ENCODE measurements at places on chromosomes 13 and 19.

DNA sequence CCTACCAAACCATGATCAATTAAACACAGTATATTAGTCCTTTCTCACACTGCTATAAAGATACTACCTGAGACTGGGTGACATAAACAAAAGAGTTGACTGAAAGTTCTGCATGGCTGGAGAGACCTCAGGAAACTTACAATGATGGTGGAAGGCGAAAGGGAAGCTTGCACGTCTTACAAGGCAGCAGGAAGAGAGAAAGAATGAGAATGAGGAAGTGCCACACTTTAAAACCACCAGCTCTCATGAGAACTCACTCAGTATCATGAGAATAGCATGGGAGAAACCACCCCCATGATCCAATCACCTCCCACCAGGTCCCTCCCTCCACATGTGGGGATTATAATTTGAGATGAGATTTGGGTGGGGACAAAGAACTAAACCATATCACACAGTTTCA lies 324.9 kb upstream of the ZNF507 start:
- DNase-seq = no peak

DNA sequence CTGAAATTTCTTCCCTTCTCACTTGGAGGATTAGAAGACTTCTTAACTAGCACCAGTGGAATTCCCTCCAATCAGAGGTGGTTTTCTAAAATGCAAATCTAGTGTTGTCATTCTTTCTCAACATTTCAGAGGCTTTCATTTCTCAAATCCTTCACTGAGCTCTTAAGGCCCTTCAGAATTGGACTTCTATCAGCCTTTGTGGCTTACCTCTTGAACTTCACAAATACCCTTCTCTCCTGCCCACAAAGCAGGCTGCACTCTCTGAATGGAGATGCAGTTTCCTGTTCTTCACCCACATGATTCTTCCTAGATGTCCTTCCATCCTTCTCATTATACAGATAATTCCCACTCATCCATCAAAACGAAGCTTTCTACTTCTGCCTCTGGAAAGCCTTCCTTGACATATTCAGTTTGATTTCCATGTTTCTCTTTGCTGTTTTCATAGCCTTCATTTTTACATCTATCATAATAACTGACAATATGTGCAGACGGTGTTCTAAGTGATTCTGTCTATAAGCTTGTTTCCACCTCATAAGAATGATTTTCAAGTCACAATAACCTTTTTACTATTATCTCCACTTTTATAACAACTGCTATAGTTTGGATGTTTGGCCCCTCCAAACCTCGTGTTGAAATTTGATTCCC lies 123.1 kb upstream of the GPR12 start:
- no peak for DNase-seq

GRCh38 chr13:95552208-95552538 lies 347 bp upstream of the CLDN10 start:
- DNase-seq = no peak

DNA sequence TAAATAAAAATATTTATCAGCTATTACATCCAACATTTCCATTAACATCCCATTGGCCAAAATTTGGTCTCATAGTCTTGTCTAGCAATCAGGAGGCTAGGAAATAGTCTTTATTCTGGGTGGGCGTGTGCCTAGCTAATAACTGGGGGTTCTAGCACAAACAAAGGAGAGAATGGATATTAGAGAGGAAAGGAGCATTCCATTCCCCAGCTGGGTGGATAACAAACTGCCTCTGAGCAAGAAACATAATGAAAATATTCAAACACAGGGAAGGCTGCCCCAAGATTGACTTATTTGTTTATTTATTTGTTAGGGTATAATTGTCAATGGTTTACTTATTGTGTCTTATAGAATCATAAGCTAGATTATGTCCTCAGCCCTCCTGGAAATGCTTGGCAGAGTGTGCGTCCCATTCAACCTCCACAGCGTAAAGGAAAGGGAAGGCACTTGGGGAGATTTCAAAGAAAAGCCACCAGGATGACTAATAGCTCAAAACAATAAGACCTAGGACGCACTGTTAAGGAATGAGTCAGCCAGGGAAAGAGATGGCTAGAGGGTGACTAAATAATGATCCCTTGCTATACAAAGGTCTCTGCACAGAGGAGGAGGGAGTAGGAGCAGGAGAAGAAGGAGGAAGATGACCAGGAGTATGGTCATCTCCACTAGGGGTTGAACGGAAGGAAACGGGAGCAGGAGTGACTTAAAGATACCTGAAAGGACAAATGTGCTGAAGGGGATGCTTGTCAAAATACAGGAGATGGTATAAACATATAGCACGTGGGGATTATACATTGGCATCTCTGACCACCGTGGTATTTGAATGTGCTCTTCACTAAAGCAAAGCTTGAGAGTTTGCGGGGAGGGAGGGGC lies 23.5 kb upstream of the USP12 start:
- DNase-seq = no peak

DNA sequence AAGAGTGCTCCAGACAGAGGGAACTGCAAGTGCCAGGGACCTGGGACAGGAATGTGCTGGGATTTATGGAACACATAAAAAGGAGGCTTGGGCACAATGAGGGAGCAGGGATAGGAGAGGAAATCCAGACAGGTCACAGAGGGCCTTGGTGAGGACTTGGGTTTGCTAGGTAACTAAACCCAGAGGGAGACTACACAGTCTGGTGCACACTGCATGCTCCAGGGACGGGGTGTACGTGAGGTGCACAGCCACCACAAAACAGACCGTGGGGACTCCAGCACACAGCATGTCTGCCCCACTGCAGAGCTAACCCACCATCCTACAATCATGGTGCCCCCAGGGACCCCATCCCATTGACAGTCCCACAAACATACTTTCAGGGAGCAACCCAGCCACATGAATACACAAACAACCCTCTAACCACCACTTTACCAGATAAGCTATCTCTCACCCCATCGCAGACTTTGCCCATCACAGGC lies 5.5 kb upstream of the ZFP36 start:
- DNase-seq = no peak

DNA sequence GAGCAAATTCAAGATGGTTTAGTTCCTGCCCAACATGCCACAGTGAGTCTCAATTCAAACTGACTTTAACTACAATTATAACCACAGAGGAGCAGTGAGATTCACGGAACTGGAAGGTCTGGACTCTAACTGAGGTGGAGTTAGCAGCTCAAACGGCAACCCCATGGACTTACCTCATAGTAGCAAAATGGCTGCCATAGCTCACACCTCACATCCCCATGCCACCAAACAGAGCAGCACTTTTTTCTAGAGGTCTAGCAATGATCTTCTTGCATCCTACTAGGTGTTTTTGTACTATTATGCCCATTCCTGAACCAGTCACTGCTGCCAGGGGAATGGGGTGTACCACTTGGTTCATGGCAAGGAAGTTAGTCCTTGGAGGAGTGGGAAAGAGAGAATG lies 87.7 kb downstream of the ZNF536 start:
- DNase-seq = no peak

- DNase-seq = no peak
Measured at GRCh38 chr19:48006762-48007161, 12.3 kb downstream of the ELSPBP1 start.

GRCh38 chr19:58361900-58362271 lies 665 bp downstream of the ZNF497 start:
- DNase-seq = peak; percentile 50

DNA sequence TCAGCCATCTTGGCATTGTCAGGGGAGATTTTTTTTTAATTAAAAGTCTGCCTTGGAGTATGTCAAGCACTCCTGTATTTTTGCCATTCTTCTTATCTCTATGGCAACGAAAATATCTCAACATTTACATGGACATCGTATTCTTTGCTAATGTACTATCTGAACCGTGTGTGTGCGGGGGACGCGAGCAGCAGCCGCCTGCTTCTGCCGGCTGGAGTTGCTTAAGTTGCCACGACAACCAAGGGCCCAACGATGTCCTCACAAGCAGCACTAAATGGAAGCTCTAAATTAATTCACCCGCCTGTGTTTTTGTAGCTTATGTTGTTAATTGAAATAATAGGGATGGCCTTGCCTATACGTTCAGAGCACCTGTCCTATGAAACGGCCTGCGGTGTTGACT lies 309.5 kb downstream of the TEX29 start:
- no peak for DNase-seq

DNA sequence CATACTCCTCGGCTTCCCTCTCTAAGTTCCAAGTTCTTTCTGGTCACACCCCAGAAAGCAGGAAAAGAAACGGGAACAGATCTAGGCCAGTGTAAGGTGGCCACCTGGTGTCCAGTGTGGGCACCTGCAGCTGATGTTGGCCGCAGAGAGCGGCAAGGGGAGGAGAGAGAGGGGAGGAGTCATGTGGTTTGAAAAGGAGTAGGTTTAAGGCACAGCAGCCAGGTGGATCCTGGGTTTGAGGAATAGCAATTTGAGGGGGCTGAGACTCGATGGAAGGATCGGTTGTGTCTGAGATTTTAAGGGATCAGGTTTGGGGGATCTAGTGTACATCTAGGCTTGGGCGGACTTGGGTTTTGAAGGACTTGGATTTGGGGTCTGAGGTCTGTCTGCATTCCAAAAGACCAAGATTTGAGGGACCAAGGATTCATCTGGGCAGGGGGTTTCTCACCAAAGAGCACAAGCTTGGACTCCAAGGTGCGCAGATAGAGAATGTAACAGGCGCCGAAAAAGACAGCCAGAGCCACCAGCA lies 1.2 kb downstream of the RABAC1 start:
- peak; percentile 87 for DNase-seq

DNA sequence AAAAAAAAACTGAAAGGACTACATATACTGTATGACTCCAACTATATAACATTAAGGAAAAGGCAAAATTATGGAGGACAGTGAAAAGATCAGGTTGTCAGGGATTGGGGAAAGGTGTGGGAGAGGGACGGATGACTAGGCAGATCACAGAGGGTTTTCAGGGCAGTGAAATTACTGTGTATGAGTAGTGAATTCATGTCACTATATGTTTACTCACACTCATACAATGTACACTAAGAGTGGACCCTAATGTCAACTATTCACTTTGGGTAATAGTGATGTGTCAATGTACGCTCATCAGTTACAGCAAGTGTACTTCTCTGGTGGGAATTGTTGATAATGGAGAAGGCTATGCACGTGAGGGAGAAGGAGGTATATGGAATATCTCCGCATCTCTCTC lies 144.3 kb downstream of the ITGBL1 start:
- no peak for DNase-seq

DNA sequence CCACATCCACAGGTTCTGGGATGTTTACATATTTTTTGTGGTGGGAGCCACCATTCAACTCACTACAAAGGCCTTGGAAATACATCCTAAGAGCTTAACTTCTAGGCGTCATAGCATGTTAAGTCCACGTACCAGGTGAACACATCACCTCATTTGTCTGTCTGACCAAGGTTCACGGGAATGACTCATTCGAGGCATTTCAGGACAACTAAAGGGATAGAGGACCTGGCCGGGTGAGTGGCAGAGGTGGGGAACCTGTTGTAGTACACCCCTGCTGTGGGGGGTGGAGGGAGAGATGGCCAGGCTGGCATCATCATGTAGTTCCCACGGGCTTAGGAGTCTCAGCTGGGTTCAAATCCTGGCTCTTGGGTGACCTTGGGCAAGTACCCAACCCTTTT lies 51.5 kb downstream of the BICRA start:
- DNase-seq = no peak

DNA sequence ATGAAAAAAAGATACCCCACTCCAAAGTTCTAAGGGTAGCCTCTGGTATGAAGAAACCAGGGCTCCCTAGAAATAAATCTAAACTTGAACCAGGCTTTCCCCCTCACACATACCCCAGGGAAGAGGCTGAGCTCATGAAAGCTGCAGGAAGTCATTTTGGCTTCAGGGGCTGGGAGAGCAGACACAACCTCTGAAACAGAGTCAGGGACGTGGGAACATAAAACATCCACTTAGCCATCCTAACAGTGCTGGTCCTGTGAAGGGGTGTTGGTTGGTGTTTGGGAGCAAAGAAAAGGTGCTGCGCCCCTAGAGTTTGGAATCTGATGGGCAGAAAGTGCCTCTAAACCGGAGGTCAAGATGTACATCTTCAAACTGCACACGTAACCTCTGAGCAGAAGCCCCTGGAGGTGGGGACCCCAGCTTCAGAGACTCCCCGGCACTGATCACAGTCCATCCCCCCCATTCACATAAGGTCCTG lies 15.8 kb downstream of the RAB3D start:
- DNase-seq = no peak

GRCh38 chr19:30676990-30677679 lies 305.0 kb downstream of the ZNF536 start:
- no peak for DNase-seq

DNA sequence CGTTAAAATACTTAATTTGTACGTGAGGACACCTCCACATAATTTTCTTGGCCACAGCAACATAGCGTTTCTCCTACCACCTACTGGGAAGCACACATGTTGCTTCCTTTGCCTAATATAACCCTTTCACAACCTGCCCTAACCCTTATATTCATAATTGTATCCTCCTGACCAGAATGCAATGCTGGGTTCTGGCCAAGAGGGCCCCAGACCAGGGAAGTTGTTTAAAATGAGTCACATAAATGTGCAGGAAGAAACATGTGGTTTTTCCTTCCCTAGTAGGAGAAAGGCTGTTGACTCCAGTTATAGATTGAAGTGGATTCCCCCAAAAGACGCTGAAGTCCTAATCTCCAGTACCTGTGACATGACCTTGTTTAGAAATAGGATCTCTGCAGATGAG lies 187.3 kb downstream of the NUFIP1 start:
- DNase-seq = no peak

GRCh38 chr13:41995336-41995735 lies 34.4 kb upstream of the VWA8 start:
- DNase-seq = no peak

- no peak for DNase-seq
Measured at GRCh38 chr13:72514146-72514545, 213.3 kb downstream of the MZT1 start.

GRCh38 chr19:58406818-58407657 lies 1.4 kb upstream of the ZNF584 start:
- no peak for DNase-seq

- no peak for DNase-seq
Measured at GRCh38 chr19:16073988-16074387, 2.3 kb upstream of the TPM4 start.

GRCh38 chr19:2533686-2534422 lies 57.9 kb downstream of the GADD45B start:
- no peak for DNase-seq

DNA sequence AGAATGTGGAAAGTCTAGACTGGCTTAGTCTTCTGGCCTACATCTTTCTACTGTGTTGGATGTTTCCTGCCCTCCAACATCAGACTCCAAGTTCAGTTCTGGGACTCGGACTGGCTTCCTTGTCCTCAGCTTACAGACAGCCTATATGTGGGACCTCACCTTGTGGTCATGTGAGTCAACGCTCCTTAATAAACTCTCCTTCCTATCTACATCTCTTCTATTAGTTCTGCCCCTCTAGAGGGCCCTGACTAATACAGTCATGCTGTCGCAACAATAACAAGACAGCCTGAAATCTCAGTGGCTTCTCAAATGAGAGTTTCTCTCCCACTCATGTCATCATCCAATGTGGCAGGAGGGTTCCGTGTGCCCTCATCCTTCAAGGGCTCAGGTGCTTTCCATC lies 347.8 kb downstream of the MZT1 start:
- no peak for DNase-seq

All from SK-N-DZ (cell line).